ENCODE measurements at places on chromosomes 3 and 15. TPM values are rescaled to one million over a fixed set of nuclear protein-coding genes. Genes with fewer than 3 reads are reported as not detected.

The PPP2R3A gene
- polyA plus RNA-seq: 23.2 TPM

The SELENOK gene
- 84.7 TPM for polyA plus RNA-seq

DNA sequence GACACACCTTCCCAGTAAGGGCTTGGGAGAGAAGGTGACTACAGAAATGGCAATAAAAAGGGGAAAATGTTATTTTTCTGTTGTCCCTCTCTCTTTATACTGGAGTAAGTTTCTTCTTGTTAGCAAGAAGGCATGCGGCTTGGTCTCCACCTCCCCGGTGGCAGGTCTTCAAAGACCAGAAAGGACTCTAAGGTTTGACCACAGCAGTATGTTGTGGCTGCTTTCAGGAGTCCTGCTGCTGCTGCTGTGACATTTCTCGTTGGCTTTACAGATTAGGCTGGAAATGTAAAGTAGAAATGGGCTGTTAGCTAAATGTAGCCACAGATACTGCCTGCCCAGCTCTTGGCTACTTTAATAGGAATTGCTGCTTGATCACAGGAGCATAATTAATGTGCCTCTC is 175.8 kb upstream of the ZBTB20 start:
- DNase-seq: no peak

- no peak for DNase-seq
These were observed 237.4 kb upstream of the TGFBR2 start for GRCh38 chr3:30368978-30369377.

DNA sequence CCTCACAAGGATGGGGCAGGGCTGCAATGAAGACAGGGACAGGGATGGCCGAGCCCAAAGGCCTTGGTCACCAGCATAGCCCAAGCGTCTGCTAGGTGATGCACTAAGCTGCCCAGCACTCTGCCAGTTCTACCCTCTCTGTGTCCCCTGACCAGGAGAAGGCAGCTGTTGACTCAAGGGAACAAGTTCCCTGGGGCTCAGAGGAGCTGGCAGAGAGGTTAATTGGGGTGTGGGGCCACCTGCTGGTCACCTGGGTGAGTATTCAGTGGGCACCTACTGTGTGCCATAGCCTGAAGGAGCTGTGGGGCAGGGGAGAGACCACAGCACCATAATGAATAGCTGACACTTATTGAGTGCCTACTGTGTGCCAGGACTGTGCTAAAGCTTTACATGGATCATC is 22.0 kb upstream of the DOCK3 start:
- DNase-seq: no peak

GRCh38 chr3:55406696-55407425 is 80.2 kb downstream of the WNT5A start:
- DNase-seq: no peak

DNA sequence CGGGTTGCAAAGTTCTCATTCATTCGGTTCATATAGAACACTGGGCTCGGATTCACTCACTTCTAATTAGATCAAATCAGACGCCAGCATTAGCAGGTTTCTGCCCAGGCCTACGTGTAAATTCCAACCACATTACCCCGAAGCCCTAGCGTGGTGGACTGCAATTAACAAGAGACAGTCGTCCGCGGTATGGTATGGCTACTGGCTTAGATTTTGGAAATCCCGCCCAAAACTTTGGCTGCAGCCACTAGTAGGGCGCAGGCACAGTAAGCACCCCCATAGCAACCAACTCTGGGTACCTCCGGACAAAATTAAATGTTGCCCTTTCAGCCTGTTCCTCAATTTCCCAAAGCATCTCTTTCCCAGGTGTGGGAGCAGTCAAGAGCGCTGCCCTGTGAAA is 771 bp downstream of the RARRES1 start:
- no peak for DNase-seq

DNA sequence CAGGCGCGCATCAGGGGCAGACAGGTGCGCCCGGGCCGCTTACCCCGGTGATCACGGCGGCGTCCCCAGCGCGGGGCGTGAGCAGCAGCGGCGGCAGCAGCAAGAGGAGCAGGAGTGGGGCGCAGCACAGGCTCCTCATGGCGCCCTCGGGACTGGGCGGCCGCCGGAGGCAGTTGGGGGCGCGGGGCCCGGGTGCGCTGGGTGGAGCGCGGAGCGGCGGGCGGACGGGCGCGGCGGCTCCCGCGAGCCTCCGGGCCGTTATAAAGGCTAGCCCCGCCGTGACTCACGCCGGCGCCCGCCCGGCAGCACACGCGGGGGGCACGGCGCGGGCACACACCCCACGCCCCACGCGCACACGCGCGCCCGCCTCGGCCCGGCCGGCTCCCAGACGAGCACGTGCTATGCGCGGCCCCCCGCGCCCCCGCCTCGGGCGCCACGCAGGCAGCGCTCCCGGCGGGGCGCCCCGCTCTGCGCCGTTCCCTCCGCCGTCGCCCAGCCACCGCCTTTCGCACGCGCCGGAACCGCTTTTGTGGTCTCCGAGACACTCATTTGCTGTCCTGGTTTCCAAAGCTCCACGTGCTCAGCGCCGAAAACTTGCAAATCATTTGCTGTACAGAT is at the start of gene PROK2:
PROK2 (minus strand) TSS at position 235 of the 618 bp plus-strand sequence; CDS start at position 139, 96 bp downstream.
- DNase-seq: no peak

The INSYN1 gene
- polyA plus RNA-seq: 11.5 TPM

The TNFSF10 gene
- polyA plus RNA-seq: 44.3 TPM
